ENCODE measurements at places on chromosomes 13 and 19.

DNA sequence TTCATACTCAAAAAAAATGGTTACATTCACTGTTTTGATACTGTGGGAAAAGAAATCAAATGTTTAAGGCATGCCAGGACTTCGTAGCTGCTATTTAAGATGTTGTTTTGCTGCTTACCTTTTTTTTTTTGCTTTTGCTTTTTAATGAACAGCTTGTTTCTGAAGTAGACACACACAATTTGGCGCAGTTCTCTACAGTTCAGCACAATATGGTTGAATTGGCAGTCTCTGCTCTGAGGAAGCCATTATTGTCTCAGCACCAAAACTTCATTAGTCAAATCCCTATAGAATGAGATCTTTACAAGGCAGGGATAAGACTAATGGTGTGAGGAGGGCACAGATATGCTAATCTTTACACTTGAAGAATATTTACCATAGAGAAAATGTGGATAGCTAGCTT, 197.6 kb downstream of the SLITRK5 start:
- no peak for DNase-seq

DNA sequence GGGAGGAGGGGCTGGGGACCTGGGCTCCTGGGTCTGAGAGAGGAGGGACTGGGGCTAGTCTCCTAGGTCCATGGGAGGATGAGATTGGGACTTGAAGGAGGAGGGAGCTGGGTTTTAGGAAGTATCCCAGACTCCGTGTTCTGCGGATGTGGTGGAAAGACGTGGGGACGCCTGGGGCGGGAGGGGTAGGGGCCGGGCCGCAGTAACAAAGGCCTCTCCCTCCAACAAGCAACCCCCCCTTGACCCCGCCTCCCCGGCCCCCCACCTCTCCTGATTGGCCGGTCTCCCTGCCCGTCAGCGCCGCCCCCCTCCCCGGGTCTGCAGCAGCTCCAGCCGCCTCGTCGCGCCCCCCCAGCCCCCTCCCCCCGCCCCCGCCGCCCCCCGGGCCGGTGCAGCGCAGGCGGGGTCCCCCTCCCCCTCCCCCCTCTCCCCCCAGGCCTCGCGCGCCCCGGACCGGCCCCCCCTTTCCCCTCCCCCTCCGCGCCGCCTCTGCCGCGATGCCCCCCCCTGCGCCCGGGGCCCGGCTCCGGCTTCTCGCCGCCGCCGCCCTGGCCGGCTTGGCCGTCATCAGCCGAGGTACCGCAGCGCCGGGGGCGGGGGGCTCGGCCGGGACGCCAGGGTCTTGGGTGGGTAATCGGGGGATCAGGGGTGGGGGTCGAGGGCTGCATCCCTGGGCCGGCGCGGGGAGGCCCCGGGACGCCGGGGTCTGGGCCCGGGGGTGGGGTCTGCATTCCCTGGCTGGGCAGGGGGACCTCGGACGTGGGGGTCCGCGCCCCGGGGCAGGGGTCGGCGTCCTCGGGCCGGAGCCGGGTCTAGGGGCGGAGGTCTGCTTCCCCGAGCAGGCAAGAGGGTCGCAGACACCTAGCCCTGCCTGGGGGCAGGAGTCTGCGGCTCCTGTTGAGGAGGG, at the start of gene IGLON5:
IGLON5 (plus strand) TSS at position 294 of the 907 bp plus-strand sequence; CDS start at position 498, 204 bp downstream.
- no peak for DNase-seq

GRCh38 chr13:24272452-24273161, 36.8 kb upstream of the C1QTNF9 start:
- DNase-seq = no peak

DNA sequence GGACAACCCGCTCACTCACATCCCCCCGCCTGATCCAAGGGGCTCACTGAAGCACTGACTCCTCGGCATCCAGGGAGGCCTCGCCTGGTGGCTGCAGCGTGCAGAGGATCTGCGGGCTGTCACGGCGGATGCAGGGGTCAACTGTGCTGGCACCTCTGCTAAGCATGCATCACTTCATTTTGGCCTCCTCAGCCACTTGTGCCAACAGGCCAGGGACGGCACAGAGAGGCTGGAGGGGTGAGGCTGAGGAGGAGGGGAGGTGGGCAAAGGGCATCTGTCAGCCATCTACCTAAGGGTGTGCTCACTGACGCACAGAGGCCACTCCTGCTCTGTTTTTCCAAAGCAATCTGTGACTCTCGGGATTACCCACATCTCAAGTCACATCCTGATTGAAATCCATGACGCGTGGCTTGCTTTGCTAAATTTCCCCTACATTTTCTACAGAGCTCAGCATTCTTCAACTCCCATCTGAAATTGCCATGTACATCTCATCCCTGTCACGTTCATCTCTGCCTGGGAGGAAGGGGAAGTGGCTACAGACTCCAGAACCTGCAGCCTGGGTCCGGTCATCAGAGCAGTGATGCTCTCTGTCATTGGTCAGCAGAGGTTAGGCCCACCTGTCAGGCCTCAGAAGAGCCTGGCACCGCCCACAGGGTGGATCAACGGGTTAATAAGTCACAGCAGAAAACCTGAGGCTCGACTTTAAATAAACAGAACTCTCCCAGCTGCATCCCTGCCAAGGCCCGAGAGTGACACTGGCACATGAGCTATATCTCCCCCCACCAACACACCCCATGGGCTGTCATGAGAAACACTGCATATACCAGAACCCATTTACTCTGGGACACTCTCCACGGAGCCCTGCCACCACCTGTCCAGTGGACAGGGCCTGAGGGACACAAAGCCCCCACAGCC, 17.6 kb downstream of the ELL start:
- peak; percentile 56 for DNase-seq

DNA sequence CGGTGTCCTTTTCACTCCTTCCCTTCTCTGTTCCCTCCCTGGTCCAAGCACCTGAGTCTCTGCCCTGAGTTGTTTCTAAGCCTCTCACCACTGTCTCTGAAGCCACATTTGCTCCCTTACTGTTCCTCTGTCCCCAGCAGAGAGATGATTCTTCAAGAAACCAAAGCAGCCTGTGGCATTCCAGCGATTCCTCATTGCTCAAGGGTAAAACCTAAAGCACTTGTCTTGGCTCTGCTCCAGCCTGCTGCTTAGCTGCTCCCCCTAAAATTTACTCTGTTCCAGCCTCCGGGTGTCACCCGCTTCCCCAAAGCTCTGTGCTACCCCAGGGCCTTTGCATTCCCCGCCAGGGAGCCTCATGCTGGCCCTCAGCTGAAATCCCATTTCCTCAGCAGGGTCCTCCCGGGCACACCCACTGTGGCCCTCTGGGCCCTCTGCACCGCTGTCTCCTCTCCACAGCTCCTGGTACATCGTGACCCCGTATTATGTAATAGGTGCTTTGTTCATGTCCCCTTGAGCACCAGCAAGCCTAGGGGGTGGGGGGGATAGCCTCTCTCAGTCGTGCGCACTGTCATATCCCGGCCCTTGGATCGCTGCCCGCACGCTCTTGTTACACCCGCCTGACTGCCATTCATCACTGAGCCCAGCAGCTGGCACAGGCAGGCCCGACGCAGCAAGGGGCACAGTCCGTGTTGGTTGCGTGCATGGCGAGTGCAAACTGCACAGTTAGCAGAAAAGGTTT, 15.8 kb downstream of the TECR start:
- DNase-seq = peak; percentile 94

DNA sequence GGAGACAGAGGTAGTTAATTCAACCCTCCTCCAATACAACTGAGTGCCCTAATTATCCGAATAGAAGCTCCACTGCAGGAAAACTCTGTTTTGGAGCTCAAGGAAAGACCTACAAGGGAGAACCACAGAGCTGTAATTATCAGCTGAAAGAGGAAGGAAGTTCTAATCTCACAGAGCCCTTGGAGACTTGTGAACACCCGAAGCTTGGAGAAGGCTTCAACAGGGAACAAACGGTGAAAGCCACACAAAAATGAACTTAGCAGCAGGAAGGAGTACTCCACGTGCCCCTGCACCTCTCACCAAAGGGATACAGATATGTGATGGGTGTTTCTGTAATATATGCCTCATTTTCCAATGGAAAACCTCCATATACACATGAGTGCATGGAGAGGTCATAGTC, 61.1 kb downstream of the IRS2 start:
- no peak for DNase-seq

DNA sequence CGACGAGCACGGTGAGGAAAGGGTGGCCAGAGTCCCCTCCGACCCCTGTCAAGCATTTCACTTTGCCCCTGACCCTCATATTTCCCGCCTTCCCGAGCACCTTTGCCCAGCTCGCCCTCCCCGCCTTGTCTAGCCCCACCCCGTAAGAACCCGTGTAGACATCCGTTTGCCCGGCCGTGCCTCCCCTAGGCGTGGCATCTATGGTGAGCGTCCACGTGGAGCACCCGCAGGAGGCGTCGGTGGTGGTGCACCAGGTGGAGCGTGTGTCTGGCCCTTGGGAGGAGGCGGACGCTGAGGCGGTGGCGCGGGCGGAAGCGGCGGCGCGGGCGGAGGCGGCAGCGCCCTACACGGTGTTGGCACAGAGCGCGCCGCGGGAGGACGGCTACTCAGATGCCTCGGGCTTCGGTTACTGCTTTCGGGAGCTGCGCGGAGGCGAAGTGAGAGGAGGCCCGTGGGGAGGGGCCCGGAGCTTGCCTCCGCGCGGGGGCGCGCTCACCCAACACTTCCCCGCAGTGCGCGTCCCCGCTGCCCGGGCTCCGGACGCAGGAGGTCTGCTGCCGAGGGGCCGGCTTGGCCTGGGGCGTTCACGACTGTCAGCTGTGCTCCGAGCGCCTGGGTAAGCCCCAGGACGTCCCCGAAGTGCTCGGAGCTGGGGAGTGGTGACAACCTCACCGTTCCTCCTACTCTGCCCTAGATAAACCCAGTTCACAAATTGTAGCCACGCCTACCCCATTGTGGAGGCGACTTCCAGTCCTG, 4.2 kb downstream of the LTBP4 start:
- DNase-seq = peak; percentile 80

GRCh38 chr19:32866061-32866460, 3.5 kb downstream of the SLC7A9 start:
- no peak for DNase-seq

- no peak for DNase-seq
Observed at GRCh38 chr13:77523834-77524728, 11.4 kb upstream of the SCEL start.

GRCh38 chr19:29622166-29623070, 16.3 kb downstream of the POP4 start:
- no peak for DNase-seq

GRCh38 chr13:80962173-80962572, 621.2 kb upstream of the SPRY2 start:
- no peak for DNase-seq

GRCh38 chr19:35309481-35310279, 17.7 kb downstream of the MAG start:
- DNase-seq = no peak

DNA sequence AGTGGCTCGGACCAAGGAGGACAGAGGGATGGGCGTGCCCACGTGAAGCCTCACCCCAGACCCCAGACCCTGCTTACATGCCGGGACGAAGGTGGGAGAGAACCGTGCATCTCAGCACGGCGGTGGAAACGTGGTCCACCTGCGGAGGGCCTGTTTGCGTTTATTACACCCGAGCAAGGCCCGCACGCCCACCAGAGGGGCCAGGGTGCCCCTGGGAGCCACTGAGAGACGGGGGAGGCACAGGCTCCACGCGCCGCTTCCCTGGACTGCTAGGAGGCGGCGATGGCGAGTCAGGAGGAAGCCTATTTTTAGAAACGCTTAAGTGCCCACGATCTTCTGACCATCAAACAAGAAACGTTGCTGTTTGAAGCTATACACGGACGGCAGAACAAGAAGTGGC, 80.7 kb downstream of the ATP11A start:
- DNase-seq = no peak
